ENCODE measurements at places on chromosomes 5 and 9.

GRCh38 chr5:169670769-169671525 is 33.9 kb downstream of the DOCK2 start:
- no peak for DNase-seq

DNA sequence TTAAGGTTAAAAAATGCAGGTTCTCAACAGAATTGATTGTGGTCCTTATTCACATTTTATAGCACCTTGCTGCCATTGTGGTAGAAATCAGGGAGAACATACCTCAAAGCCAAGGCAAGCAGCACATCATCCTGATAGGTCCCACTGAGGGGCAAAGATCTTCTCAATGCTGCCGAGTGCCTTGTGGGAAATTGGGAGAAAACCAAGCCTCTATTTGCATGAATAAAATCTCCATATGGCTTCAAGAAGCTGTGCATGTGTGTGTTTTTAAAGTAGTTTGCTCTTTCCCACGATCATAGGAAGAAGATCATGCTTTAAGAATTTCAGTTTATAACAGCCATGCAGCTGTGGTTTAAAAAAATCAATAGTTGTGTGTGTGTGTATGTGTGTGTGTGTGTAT is 216.9 kb upstream of the FBXL7 start:
- no peak for DNase-seq

- DNase-seq = no peak
Measured at GRCh38 chr9:77453825-77454647, 194.1 kb downstream of the GNA14 start.

GRCh38 chr5:108942701-108943100 is 195.0 kb downstream of the FER start:
- no peak for DNase-seq

DNA sequence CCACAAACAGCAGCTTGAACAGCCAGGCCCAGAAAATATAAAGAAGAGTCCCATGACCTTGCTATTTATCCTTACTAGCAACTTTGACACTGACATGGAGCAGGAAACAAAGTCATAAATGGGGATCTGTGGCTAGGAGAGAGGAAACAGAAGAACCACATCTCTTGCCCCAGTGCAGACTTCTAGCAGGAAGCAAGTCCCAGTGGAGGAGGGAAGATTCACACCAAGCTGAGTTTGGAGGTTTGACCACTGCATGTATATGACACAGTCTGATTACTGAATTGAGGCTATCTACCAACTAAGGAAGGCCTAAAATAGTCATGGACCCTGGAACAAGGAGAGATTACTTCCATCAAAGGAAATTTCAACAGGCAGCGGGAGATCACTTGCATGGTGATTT is 51.4 kb downstream of the CDH6 start:
- DNase-seq = no peak

- DNase-seq = no peak
Measured at GRCh38 chr9:115596021-115596745, 478.2 kb upstream of the TNC start.

DNA sequence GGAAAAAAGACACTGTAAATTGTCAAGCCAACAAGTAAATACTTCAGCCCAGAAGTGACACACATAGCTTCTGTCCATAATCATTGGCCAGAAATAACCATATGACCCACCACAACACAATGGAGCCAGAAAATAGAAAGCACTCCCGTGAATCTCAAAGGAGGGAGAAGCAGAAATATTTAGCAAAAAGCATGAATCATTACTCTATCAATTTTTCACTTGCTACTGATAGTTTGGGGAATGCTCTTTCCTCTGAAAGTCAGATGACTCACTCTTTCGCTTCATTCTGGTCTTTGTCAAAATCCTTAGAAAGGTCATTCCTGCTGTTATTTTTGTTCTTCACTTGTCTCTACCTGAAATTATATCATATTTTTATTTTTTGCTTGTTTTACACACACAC is 312.6 kb downstream of the TMEM232 start:
- no peak for DNase-seq

DNA sequence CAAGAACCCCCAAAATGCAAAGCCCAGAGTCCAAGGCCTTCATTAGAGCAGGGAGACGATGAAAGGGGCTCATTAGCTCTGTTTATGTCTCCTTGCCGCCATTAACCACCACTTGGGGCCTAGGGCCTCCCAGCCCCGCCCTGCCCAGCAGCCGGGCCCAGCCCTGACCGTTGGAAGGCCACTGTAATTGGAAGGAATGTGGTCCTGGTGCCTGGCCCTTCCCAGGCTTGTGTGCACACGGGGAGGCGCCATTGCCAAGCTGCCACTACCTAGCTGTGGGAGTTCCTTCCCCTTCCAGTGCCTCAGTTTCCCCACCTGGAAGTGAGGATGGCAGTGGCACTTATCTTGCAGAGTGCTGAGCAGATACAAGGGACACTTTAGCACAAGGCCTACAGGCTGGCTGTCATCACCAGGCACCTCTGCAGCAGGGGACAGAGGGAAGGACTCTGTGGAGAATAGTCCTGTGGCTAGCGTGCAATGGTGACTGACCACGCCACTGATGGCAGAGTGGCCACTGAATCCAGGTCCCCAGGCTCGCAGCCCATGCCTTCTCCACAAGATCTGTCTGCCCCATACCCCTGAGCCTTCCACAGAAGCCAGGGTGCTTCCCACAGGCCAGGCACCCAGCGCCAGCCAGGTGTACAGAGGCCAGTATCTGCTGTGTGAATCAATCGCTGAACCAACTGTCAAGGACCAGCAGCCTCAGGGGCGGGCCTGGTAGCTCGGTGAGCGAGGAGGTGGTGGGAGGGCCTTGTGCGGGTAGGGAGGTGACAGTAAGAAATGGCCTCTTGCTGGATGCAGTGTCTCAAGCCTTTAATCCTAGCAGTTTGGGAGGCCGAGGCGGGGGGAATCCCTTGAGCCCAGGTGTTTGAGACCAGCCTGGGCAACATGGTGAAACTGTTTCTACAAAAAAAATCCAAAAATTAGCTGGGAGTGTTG is 20.8 kb downstream of the GBGT1 start:
- DNase-seq = no peak

DNA sequence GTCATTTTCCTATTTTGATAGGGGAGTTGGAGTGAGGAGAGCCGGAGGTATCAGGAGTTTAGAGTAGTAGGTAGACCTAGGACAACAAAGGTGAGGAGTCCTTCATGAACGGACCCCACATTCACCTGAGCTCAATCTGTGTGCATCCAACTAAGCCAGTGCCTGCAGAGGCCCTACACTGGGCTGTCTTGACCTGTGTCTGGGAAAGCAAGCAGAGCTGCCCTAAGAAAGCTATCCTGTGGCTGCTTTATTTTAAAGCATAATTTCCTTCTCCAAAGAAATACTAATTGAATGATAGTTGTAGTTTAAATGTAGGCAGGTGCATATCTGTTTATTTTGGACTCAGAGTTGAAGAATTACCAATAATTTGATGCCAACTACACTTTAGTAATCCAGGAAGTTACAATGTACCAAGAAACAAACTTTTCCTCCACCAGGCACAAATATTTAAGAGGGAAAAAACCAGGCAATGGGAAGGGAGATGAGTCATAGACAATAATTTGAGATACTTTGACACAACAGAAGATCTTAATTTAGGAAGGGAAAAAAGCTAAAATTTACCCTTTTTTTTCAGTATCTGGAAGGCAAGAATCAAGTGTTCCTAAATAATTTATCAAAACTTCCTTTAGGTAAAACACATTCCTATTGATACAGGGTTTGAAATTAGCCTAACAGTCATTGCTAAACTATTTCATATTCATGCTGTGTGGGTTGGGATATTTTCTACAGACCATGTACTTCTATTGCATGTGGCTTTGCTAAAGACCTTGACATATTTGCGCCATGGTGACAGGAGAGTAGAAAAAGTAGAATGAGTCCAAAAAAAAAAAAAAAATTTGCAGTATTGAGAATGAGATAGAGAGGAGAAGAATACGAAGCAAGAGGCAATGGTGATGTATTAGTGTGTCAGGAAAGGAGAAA is 376.6 kb upstream of the TUSC1 start:
- no peak for DNase-seq

GRCh38 chr5:109455598-109456096 is 45.9 kb upstream of the PJA2 start:
- DNase-seq = peak; percentile 2

GRCh38 chr9:131982671-131983239 is 96.9 kb downstream of the MED27 start:
- DNase-seq = no peak

DNA sequence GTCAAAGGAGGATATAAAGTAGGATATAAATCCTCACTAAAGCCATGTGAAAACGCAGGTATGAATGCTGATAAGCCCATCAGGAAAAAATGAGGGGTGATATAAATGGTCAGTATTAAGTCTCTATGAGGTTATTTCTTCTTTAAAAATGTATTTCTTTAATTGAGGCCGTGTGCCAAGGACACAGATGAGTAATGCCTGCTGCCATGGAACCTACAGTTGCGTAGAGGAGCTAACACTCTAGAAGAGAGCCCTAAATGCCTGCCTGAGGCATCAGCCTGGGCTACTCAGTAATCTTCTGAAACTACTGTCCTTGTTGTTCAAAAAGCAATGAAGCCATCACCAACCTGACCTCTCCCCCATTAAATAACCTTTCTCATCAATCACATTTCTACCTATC is 84.9 kb downstream of the KLHL3 start:
- DNase-seq = no peak

- DNase-seq = no peak
Measured at GRCh38 chr9:92642564-92642963, 27.4 kb downstream of the IPPK start.

- DNase-seq = no peak
Measured at GRCh38 chr5:163540696-163541095, 35.3 kb downstream of the MAT2B start.

GRCh38 chr9:88005240-88005639 is 30.9 kb upstream of the CDK20 start:
- DNase-seq = no peak

- DNase-seq = peak; percentile 39
Measured at GRCh38 chr9:27528886-27529315, 713 bp downstream of the MOB3B start.

DNA sequence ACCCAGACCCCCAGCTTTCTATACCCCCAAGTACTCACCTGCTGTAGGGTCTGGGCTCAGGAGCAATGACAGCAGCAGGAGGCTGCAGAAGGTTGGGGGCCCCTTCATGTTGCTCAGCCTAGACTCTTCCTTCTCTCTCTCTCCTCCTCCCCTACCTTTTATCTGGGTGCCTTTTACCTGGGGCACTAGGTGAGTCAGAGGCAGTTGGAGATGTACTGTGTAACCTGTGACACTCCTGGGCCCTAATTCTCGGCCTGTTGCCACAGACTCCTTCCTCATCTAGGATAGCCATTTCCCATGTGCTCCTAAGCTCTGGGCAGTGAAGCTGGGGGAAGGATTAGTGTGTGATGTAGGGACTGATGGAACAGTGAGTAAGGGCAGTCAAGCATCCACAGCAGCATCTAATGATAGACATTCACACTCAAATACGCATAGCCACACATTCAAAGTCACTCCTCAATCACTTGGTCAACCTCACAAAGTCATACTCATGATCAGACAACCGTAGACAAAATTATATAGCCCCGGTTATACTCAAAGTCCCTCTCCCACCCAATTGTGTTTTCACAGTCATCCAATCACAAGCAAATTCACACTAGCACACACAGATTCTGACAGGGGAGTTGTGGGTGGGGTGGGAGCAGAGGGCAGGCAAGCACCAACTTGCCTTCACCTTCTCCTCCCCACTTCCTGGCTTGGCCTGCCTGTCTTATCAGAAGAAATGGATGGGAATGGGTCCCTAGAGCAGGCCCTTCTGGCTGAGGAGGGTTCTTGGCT is at the start of gene CCL27:
Gene CCL27, minus strand, starts transcription at position 132 of the 777 bp plus-strand sequence. Its CDS starts 24 bp downstream, at position 108.
- no peak for DNase-seq

GRCh38 chr5:14914623-14915260 is 43.2 kb upstream of the ANKH start:
- no peak for DNase-seq

- DNase-seq = no peak
Measured at GRCh38 chr5:170446365-170446764, 57.2 kb upstream of the KCNMB1 start.
